Mesenteric fat pad (tissue), 1 donor: ENCODE measurements at places on chromosomes 4 and X. TPM values are rescaled to one million over a fixed set of nuclear protein-coding genes. Genes with fewer than 3 reads are reported as not detected.

KLHL13 gene
- 2.5 TPM for total RNA-seq

HPSE gene
- total RNA-seq = 7.4 TPM

ENPEP gene
- total RNA-seq = 13.9 TPM

TMEM255A gene
- total RNA-seq = 1.00 TPM

SCML2 gene
- 2.1 TPM for total RNA-seq

SSX1 gene
- total RNA-seq = not detected

USP26 gene
- total RNA-seq = not detected

C4orf51 gene
- not detected for total RNA-seq

CCDC158 gene
- 0.45 TPM for total RNA-seq

UGT8 gene
- total RNA-seq = 0.13 TPM

HELT gene
- total RNA-seq = not detected

TACR3 gene
- not detected for total RNA-seq

FAM9B gene
- not detected for total RNA-seq

CYLC1 gene
- total RNA-seq = not detected

ANAPC4 gene
- 22.5 TPM for total RNA-seq

KLHL34 gene
- 0.10 TPM for total RNA-seq

SLC25A5 gene
- total RNA-seq = 215 TPM

MTHFD2L gene
- total RNA-seq = 8.4 TPM

ANOS1 gene
- 2.3 TPM for total RNA-seq

PGAM4 gene
- not detected for total RNA-seq

CNKSR2 gene
- 0.80 TPM for total RNA-seq

PLP2 gene
- 74.3 TPM for total RNA-seq

GPRASP2 gene
- total RNA-seq = 5.5 TPM

LRP2BP gene
- total RNA-seq = 0.64 TPM

DCTD gene
- 107 TPM for total RNA-seq

KCND1 gene
- 1.3 TPM for total RNA-seq

ERAS gene
- total RNA-seq = not detected

CCNB3 gene
- total RNA-seq = 0.48 TPM

HHIP gene
- 0.06 TPM for total RNA-seq

UGT2B15 gene
- total RNA-seq = not detected

ADAD1 gene
- total RNA-seq = not detected

EDA gene
- 3.1 TPM for total RNA-seq

IKBKG gene
- 29.8 TPM for total RNA-seq

RPA4 gene
- total RNA-seq = 1.3 TPM

DMP1 gene
- total RNA-seq = not detected
